Stimulated activated CD8-positive, alpha-beta memory T cell treated with anti-CD3 and anti-CD28 coated beads, Interleukin-7, amount 100 ng/mL, for 24 hours (primary cell): ENCODE measurements at places on chromosomes 5 and 9.

- DNase-seq: no peak
Measured at GRCh38 chr5:51202161-51202560, 181.1 kb upstream of the ISL1 start.

DNA sequence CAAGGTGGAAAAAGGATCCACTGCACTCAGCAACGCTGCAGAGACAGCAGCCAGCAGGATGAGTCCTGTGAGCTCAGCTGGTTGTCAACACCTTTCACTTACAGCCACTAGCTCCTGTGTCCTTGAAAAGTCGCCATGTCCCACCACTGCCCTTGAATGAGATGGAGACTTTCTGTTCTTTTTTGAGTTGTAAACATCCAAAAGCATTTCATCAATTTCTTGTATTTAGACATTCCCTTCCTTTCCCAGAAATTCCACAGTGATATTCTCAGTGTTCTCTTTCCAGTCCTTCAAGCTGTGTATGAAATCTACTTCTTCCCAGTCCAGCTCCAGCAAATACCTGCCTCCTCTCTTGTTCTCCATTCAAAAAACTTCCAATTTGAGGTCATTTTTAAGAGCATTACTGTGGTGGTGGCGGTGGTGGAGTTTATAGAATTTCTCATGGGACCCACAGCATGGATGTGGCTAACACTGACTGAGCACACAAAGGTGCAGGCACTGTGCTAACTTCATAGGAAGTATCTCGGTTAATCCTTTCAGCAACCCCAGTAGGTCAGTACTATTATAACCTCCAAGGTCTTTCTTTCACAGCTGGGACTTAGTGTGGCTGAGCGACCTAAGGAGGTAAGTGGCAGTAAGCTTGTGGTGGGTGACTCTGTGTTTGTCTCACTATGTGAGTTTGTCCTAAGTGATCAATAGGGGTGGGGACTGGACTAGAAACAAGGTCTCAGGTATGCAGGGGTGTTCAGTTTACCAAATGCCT lies 15.0 kb upstream of the GPX3 start:
- no peak for DNase-seq

DNA sequence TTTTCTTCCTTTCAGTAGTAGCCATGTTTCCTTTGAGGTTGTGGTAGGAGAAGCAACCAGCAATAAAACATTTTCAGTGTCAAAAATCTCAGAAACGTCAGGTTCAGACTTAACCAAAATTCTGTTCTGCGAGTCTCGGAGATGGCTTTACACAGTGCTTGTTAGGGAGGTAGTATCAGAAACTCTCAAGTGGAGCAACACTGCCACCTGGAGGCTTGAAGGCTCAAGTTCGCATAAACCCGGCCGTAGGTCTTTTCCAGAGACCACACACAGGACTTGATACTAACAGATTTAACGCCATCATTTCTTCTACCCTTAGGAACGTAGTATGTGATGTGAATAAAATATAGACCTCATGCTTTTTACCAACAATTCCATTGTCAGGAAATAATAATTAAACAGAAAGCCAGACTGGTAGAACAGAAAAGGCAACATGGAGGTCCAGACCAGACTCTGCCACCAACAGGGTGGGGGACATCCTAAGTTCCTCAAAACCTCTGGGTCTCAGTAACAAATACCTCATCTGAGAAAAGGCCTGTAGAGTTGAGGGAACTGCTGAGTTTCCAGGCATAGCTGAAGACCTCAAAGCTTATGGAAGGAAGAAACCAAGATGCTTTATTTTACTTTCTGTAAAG lies 8.5 kb downstream of the PTGER4 start:
- DNase-seq: peak; percentile 76

GRCh38 chr9:106179191-106179590 lies 484.9 kb downstream of the TMEM38B start:
- DNase-seq: no peak

DNA sequence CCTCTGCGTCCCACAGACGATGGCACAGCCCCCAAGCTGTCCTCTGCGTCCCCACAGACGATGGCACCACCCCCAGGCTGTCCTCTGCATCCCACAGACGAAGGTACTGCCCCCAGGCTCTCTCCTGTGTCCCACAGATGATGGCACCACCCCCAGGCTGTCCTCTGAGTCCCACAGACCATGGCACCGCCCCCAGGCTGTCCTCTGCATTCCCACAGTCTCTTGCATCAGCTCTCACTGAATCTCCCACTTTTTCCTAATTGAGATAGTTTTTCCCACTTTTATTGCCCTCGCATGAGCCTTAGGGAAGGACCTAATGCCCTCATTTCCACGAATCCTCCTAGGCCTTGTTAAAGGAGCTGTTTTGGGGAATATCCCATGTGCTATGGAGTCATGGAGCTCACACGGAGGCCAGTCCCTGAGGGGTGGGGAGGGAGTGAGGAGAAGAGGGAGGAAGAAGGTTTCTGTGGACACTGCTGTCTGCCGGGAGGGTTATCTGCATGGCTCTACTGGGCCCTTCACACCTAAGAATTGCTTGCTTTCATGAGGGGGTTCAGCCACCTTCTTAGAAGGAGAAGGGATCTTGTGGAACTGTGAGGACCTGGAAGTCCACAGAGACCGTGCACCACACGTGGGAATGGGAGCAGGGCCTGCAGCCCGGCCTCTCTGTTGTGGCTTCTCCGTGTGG lies 58.2 kb upstream of the PTCH1 start:
- no peak for DNase-seq

GRCh38 chr5:141328231-141328630 lies 2.1 kb upstream of the PCDHGA1 start:
- DNase-seq: no peak

DNA sequence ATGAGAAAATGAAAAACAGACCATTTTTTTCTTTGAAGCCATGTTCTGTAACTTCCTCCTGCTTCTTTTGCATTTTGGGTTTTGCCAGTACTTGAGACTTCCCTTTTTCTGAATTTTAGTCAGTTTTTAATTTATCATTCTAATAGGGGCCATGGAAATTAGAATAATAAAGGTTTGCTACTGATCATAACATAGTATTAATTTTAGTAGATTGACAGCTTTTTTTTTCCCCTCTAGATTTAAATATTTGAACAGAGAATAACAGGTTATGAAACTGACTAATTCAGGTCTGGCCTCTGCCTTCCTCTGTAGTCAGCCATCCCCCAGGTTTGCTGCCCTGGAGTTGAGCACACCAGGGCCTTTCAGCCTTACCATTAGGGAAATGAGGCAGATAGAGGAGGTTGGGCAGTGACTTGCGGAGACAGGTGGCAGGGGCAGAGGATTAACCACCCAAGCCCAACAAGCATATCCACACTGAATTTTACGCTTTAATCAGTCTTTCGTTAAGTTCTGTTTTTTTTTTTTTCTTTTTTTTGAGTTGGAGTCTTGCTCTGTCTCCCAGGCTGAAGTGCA lies 80.1 kb upstream of the TNFAIP8 start:
- DNase-seq: no peak

GRCh38 chr5:157877821-157878220 lies 18.9 kb upstream of the CLINT1 start:
- DNase-seq: no peak

DNA sequence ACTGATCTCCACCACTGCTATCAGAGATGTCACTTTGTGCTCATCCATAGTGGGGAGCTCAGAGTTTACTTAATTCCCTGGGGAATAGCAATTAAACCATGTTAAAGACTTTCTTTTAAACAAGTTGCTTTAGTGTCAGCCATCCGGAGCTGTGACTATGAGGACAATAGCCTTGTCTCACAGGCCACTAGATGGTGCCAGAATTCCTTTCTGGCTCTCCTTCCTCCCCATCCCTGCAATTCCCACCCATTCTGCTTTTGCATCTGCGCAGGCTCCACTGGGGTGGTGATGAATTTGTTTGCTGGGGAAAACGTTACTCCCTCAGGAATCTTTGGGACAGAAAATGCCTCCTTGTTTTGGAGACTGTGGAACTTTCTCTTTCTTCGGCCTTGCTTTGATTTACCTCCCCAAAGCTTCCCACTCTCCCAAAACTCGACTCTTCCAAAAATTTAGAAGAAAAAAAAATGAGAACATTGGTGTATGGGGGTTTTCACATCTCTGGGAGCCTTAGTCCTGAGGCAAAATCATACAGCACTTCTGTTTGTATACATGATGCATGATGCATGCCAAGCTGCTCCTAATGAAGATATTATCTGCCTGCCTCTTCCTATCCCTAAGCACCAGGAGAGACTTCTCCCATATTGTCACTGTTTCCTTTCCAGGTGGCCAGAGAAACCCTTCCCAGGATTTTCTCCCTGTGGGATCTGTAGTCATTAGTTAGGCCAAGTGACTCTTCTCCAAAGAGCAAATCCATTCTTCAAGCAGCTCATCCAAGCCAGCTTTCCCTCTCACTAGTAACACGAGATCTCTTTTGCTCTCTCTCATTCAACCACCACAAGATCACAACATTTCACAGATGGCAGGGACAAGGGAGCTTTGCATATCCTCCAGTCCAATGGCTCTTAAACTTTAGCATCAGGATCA lies 466.1 kb downstream of the TLR4 start:
- no peak for DNase-seq

- no peak for DNase-seq
Measured at GRCh38 chr5:83097689-83098231, 20.4 kb downstream of the XRCC4 start.

DNA sequence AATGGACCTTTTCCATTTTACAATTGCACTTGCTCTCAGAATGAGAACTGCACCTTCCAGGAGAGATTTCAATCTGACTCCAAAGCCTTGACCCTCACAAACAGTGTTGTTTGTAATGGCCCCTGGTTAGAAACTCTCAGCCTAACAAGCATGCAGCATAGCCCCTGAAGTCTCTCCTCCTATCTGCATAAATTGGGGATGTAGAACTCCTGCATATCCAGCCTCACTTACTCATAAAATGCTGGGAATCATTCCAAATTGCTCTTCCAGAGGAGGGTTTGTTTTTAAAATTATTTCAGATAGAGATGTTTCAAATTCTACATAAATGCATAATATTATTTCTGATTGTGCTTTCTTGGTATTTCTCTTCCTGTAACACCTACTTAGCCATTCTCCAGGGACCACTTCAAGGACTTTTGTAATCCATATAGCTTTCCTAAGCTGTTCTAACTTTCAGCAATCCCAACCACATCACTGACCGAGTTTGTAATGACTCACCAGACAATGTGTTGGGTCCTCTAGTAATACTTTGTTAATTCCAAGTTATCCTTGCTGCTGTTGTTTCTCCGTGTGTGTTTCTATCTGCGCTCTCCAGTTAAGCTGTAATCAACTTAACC lies 143.8 kb upstream of the CCDC152 start:
- no peak for DNase-seq

DNA sequence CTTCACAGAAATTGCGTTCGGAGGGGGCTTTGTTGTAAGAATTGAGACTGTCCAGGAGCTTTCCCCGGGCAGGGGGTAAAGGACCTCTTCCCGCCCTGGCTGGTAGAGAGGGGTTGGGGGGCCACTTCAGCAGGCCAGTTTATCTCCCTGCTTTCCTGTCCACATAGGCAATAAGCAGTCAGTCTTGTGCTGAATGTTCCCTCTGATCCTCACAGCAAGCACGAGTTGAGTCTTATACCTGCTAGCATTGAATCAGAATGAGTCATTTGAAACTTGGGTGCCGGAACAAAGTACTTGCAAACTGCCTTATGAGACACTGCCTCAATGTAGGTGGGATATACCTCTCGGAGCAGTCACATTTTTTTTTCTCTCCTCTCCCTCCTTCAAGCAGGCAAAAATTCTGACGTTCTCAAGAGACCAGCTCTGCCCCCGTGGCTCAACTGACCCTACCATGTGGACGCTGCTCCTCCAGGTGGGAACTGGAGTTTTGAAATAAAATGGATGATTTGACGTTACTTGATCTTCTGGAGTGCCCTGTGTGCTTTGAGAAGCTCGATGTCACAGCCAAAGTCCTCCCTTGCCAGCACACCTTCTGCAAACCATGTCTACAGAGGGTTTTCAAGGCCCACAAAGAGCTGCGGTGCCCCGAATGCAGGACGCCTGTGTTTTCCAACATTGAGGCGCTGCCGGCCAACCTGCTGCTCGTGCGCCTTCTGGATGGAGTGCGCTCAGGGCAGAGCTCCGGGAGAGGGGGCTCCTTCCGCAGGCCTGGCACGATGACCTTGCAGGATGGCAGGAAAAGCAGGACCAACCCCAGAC lies 1.3 kb downstream of the SH3RF2 start:
- no peak for DNase-seq

DNA sequence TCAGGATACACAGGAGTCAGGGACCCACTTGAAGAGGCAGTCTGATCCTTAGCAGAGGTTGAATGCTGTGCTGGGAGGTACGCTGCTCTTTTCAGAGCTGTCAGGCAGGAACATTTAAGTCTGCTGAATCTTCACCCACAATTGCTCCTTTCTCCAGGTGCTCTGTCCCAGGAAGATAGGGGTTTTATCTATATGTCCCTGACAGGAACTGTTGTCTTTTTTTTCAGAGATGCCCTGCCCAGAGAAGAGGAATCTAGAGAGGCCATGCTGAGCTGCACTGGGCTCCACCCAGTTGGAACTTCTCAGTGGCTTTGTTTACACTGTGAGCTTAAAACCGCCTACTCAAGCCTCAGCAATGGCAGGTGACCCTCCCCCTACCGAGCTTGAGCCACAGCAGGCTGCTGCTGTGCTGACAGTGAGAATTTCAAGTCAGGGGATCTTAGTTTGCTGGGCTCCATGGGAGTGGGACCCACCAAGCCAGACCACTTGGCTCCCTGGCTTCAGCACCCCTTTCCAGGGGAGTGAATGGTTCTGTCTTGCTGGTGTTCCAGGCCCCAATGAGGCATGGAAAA lies 169.0 kb downstream of the FBXL17 start:
- DNase-seq: no peak

- DNase-seq: no peak
Measured at GRCh38 chr5:1669276-1670155, 130.1 kb downstream of the MRPL36 start.

- no peak for DNase-seq
Measured at GRCh38 chr5:177350776-177351391, 584 bp downstream of the LMAN2 start.

GRCh38 chr5:12022444-12022843 lies 118.2 kb upstream of the CTNND2 start:
- no peak for DNase-seq

GRCh38 chr9:97935276-97935675 lies 2.7 kb downstream of the HEMGN start:
- DNase-seq: no peak

DNA sequence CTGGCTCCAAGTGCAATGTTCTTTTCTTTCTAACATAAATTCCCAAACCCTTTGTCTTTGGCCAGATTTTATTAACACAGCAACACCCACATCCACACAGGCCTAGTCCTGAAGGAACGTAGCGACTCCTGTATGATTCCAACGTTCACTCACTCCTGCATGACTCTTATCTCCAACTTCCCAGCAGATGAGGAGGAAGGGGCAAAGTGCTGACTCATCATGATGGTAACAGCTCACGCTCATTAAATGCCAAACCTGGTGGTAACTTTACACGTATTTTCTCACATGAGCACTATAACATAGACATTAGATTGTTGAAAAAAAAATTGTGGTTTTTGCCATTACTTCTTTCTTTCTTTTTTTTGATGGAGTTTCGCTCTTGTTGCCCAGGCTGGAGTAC lies 1349.5 kb downstream of the EFNA5 start:
- DNase-seq: no peak

DNA sequence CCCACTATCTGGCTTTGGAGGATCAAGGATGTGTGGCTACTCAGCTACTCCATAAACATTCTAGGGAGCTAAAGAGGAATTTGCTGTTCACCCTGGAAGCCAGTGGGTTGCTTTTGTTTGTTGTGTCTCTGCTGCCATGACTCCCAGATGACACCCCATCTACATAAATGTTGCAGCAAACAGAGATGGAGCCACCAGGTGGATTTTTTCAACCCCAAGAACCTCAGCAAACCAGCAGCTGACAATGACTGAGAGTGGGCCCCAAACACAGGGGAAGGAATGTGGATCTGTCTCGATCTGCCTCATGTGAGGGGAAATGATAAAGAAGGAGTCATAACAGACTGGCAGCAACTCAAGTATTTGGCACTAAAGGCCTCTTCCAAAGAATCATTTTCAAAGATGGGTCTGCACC lies 132.7 kb upstream of the TNC start:
- DNase-seq: no peak
